Endodermal cell (in vitro differentiated cells): ENCODE measurements at places on chromosomes 5 and 9. TPM values are rescaled to one million over a fixed set of nuclear protein-coding genes. Genes with fewer than 3 reads are reported as not detected.

- no peaks in the 10 kb centered on the region for H3K36me3 ChIP-seq
- no peaks in the 10 kb centered on the region for H3K27me3 ChIP-seq
- no peaks in the 10 kb centered on the region for H3K4me1 ChIP-seq
- H3K27ac ChIP-seq = no peak overlapping the region
- no peak overlapping the region for H3K4me3 ChIP-seq
Measured at GRCh38 chr5:94746731-94747124, 128.3 kb downstream of the SLF1 start.

- no peak overlapping the region for H3K27ac ChIP-seq
- H3K4me3 ChIP-seq = no peak overlapping the region
- H3K27me3 ChIP-seq = no peaks in the 10 kb centered on the region
- no peaks in the 10 kb centered on the region for H3K36me3 ChIP-seq
- H3K4me1 ChIP-seq = no peaks in the 10 kb centered on the region
Measured at GRCh38 chr5:119631660-119632059, 2.3 kb downstream of the FAM170A start.

DNA sequence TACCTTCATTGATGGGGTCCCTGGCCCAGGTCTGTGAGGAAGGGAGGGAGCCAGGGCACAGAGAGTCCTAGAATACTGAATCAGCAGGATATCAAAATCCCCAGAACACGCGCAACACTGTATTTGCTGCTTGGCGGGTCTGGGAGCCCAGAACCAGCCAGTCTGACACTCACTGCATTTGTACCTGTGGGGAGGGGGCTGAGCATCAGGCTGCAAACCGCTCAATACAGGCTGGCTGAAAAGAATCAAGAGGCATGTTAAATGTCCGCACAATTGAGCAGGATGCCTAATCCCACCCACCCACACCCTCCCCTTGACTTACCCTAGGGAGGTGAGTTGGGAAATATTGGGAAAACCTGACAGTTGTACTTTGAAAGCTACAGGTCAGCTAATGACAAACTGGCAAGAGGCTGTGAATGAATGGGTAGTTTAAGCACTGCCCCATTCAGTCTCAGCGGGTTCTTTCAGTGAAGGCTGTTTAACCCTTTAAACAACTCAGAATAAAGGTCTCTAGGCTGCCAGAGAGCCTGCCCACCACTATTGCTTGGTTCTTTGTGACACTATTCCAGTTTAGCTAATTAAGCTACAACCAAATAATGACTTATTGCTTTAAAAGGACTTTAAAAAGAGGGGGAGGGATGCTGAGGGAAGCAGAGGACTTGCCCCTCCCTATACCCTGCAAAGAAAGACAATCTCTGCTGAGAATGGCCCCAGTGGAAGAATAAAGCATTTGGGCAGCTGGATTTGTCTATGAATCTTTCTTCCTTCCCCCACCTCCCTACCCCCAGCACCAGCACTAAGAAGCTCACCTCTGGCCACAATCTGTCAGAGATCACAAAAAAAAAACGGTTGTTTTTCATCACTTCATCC, 5.0 kb downstream of the SPRY4 start:
- H3K4me1 ChIP-seq = peaks cover 7% of the 10 kb centered on the region
- peak overlapping the region; percentile 6 for H3K27ac ChIP-seq
- H3K27me3 ChIP-seq = no peaks in the 10 kb centered on the region
- peaks cover 72% of the 10 kb centered on the region for H3K36me3 ChIP-seq

DNA sequence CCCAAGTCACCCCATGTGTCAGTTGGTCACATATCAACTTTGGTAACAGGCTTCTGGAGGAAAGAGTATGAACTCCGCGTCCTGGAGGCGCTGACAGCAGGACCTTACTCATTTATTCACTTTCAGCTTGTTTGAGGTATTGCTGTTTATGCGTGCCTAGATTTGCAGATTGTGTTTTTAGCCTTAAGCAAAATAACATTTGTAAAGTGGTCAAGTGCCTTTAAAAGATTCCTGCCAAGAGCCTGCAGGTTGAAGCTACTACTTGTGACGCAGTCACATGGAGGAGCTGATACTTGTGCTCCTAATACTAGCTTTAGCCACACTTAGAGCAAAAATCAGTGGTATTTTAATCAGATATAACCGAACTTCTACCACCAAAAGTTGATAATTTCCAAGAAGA, 351.3 kb downstream of the ADGRV1 start:
- no peak overlapping the region for H3K27ac ChIP-seq
- DNase-seq = no peak
- no peak overlapping the region for H3K4me3 ChIP-seq
- H3K27me3 ChIP-seq = no peaks in the 10 kb centered on the region
- peaks cover 2% of the 10 kb centered on the region for H3K4me1 ChIP-seq

DNA sequence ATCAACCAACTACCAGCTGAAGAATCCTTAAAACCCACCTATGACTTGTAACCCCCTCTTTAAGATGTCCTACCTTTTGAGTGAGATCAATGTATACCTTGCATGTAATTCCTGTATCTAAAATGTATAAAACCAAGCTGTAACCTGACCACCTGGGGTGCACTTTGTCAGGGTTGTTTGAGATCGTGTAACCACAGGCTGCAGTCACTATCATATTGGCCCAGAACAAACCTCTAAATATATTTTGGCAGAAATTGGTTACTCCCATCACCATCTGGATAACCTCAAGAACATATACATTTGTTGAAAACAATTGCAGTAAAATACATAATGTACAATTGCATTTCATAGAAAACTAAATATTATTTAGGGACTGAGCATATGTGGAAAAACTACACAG, 8.4 kb downstream of the CARNMT1 start:
- no peaks in the 10 kb centered on the region for H3K4me1 ChIP-seq
- no peaks in the 10 kb centered on the region for H3K36me3 ChIP-seq
- DNase-seq = no peak

- H3K36me3 ChIP-seq = no peaks in the 10 kb centered on the region
- no peak overlapping the region for H3K27ac ChIP-seq
- H3K4me1 ChIP-seq = no peaks in the 10 kb centered on the region
Measured at GRCh38 chr9:117595650-117596049, 108.6 kb upstream of the TLR4 start.

SPATA31C1 gene
- total RNA-seq = 0.09 TPM in 1 of 2 replicates, not detected in the other

RPL7A gene
- 2,602 and 2,634 TPM in 2 replicates for total RNA-seq
